ENCODE measurements at places on chromosomes 1 and 21.

DNA sequence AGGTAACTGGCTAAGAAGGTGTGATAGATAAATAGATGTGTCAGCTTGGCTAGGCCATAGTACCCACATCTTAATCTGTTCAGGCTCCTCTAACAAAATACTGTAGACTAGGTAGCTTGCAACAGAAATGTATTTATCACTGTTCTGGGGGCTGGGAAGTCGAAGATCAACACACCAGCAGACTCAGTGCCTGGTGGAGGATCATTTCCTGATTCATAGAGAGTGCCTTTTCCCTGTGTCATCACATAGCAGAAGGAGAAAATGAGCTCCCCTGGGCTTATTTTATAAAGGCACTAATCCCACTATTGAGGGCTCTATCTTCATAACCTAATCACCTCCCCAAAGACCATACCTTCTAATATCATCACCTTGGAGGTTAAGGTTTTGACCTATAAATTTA is 532.7 kb upstream of the OLFM3 start:
- no peak for DNase-seq

DNA sequence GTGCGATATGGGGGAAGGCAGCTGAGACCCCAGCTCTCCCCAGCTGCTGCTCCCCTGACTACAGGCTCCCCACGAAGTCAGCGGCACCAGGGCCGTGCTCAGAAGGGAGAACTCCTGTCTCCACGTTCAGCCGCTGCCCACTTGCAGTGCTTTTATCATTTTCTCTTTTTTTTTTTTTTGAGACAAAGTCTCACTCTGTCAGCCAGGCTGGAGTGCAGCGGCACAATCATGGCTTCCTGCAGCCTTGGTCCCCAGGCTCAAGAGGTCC is 933 bp upstream of the FTCD start:
- DNase-seq = no peak

DNA sequence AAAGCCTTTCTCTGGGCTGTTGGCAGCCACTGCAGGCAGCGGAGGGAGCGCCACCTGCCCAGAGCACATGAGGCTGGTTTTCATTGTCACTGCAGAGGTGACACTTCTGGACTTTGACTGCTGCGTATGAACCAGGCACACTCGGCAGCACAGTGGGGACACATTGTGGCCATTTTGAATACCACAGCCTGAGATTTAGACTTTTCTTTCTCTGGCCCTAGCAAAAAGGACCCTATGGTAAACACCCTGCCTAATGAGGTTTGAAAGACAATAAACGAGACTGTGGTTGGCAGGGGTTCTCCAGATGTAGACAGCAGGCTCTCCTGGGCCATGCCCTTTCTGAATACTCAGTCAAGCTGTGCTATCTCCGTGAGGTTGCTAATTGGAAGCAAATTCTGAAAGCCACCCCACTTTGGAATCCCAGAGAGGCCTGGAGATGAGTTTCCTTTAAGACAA is 12.0 kb upstream of the KCNE2 start:
- peak; percentile 22 for DNase-seq

DNA sequence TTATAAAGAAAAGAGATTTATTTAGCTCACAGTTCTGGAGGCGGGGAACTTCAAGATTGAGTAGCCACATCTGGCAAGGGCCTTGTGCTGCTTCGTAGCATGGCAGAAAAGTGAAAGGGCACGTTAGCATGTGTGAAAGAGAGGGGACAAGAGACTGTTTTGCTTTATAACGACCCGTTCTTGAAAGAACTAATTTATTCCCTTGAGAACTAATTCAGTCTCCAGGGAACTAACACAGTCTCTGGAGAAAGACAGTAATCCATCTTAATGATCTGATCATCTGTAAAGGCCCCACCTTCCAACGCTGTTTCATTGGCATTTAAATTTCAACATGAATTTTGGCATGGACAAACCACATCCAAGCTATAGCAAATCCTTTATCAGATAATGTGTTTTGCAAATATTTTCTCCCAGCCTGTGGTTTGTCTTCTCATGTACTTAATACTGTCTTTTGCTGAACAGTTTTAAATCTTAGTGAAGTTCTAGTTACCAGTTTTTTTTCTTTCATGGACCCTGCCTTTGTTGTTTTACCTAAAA is 26.1 kb downstream of the MTR start:
- no peak for DNase-seq

GRCh38 chr1:109816175-109816811 is 52.6 kb upstream of the EPS8L3 start:
- DNase-seq = no peak

- no peak for DNase-seq
These were observed 79.9 kb downstream of the FHAD1 start for GRCh38 chr1:15326691-15327588.

DNA sequence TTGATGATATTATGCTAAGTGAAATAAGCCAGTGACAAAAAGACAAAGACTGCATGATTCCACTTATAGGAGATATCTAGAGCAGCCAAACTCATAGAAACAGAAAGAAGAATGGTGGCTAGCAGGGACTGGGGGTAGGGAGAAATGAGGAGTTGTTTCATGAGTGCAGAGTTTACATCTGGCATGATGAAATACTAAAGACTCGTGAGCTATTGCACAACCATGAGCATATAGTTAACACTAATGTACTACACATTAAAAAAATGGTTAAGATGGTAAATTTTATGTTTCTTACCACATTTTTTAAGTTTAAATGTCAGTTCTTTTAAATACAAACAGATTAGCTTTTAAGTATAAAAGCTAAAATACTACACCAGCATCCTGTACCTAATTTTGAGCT is 57.8 kb downstream of the ESRRG start:
- no peak for DNase-seq

- no peak for DNase-seq
These were observed 18.5 kb downstream of the SH3BP5L start for GRCh38 chr1:248807067-248807737.

GRCh38 chr1:225973158-225973557 is 26.0 kb downstream of the SDE2 start:
- DNase-seq = no peak

- DNase-seq = peak; percentile 79
These were observed 81.7 kb upstream of the ZNF648 start for GRCh38 chr1:182143154-182143657.

DNA sequence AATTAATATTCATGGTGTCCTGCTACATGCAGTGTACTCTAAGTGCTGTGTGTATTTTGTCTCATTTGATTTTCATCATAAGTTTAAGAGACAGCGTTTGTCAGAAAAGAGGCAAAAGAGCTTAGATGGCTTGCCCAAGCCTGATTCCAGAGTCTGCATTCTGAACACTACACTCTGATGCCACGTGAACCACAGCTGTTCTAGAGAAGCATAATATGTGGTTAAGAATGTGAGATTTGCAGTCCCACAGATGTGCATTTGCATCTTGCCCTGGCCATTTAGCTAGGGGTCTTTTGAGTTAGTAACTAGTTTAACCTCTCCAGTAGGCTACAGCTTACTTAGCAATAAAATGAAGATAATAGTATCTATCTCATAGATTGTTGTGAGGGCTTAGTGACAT is 9.2 kb upstream of the GADD45A start:
- DNase-seq = no peak

DNA sequence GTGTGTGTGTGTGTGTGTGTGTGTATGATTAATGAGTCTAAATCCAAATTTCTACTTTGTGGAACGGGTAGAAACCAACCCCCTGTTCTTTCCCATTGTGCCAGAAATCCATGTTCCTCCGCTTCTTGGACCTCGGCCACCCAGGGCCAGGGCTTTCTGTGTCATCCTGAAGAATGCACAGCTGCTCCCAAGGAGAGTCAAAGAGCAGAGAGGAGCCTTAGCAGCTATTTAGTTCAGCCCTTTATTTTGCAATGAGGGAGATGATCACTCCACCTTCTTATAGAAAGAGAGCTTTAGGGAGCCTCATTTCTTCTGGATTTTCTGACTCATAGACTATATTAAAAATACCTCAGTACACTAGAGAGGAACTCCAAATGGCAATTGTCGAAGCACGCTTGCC is 489.3 kb upstream of the VAMP3 start:
- no peak for DNase-seq

GRCh38 chr1:205434738-205435137 is 12.9 kb upstream of the LEMD1 start:
- DNase-seq = no peak

DNA sequence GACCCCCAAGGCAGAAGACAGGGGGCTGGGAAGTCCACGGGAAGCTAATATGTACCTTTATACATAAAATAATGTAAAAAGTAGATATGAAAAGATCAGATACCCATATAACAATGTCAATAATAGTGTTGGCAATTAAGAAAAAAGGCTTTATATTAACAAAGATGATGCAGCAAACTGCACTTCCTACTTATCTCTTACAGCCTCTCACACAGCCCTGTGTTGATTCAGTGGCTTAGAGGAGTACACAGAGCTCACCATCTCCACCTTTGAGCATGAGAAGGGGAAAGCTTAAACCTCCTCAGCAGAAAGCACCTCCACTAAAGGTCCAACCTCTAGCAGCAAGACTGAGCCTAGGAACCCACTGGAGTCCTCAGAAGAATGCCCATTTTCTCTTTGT is 7.2 kb upstream of the VSIG8 start:
- no peak for DNase-seq

DNA sequence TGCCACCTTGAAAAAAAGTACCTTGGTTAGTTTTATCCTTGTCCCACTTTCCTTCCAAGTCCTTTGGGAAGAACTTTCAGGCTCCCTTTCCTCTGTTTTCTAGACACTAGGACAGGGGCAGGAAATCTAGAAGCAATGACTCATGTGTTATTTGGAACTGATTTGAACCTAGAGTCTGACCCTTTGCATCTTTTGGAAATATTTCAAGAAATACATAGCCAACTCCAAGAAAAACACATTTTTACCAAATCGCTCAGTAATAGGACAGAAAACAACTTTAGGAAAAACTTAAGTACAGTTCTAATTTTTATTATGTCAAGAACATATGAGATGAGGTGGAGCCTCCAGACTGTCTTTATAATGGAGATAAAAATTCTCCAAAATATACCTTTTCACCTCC is 292.4 kb downstream of the PTBP2 start:
- DNase-seq = no peak

GRCh38 chr1:106325600-106325999 is 730.9 kb upstream of the PRMT6 start:
- no peak for DNase-seq

- DNase-seq = no peak
These were observed 73.8 kb downstream of the ERG start for GRCh38 chr21:38424305-38425019.

- DNase-seq = no peak
These were observed 25.4 kb downstream of the RIPK4 start for GRCh38 chr21:41741253-41742072.

DNA sequence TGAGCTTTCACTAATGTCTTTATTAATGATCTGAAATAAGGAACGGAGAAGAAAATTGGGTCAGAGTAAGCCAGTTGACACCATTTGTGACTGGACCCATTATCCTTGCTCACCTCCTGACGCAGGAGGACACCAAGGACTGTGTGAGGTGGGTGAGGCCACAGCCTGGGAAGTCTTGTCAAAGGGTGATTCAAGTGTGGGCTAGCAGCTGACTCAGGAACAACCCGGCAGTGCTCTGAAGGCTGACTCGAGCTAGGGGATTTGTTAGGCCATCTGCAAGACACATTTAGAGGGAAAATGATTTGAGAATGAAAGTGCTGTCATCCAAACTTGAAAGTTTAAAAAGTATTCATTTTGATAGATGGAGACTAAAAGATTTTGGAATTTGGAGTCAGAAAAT is 21.2 kb downstream of the PRRX1 start:
- no peak for DNase-seq

DNA sequence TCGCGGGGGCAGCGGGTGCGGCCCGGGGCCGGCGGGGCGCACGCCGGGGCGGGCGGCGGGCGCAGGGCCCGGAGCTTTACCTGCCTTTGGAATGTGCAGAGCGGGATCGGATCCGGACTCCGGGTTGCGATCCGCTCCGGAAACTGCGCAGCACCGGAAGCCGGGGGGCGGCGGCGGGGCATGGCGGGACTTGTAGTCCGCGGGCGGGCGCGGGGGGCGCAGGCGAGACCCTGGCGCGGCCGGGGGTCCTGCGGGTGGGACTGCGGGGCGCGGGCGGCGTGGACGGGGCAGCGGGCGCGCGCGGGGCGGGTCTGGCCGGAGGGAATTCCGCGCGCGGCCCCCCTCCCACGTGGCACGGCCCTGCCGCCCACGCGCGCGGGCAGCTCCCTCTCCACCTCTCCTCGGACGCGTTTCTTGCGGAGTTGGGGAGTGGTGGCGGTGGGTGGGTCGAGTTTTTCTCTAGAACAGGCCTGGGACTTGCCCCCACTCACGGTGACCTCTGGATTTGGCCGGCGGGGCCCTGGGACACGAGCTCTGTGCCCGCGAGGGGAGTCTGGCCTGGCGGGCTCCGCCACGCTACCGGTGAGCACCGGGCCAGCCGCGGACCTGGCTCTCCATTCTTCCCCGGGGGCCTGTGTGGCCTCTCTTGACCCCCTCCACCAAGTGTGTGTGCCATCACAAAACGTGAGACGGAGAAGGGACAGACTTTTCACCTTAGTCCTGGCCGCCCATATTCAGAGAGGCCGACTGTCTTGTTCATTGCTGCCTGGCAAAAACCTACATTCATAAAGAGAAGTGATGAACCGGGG is at the start of gene PRDM15:
Gene PRDM15 (minus strand): TSS at position 155 of the 809 bp plus-strand sequence. CDS start 18,981 bp downstream, outside the sequence.
- peak; percentile 72 for DNase-seq

- no peak for DNase-seq
These were observed 46.5 kb downstream of the NCF2 start for GRCh38 chr1:183543619-183544204.

DNA sequence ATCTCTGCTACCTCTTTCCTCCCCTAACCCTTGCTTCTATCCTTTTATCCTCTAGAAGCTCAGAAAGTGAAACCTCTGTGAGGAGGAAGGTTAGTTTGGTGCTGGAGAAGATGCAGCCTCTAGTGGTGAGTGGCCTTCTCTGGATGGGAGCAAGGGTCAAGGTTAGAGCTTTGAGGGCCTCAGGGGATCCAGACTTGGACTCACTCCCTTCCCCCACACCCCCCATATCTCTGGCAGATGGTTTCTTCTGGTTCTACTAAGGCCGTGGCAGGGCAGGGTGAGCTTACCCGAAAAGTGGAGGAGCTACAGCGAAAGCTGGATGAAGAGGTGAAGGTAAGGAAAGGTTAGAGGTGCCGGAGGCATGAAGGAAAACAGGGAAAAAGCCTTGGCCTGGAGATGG is 9.2 kb downstream of the CGN start:
- DNase-seq = no peak

- DNase-seq = no peak
These were observed 225.2 kb downstream of the NFIA start for GRCh38 chr1:61307422-61308142.

DNA sequence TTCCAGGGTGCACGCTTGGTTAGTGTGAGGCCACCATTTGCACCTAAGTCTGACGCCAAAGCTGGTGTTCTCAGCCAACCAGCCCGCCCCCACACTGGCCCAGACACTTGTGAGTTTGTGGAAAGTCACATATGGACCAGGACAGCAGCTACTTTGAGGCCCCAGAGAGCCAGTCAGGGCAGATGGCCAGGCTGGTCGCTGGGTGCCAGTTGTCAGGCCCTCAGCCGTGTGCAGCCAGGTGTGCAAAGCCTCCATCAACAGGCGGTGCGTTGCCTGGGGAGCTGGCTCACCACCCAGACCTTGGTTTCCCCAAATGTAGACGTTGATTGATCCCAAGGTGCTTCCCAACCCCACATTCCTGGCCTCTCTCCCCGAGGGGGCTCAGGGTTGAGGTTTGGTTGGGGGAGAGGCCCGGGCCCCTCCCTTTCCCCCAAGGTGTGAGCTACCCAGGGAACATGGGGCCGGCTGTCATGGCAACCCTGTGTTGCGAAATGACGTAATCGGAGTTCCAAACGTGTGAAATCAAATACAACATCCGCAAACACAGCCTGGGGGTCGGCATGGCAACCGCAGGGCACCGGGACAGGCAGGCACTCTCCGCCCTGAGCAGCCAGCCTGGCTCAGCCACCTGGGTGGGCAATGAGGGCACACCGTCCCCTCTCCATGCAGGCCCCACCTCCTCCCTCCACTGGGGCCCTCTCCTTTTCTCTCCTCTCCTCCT is 42.2 kb upstream of the WNT4 start:
- DNase-seq = no peak
